IPS DF 6.9 (cell line): ENCODE measurements at places on chromosomes 7 and 10.

DNA sequence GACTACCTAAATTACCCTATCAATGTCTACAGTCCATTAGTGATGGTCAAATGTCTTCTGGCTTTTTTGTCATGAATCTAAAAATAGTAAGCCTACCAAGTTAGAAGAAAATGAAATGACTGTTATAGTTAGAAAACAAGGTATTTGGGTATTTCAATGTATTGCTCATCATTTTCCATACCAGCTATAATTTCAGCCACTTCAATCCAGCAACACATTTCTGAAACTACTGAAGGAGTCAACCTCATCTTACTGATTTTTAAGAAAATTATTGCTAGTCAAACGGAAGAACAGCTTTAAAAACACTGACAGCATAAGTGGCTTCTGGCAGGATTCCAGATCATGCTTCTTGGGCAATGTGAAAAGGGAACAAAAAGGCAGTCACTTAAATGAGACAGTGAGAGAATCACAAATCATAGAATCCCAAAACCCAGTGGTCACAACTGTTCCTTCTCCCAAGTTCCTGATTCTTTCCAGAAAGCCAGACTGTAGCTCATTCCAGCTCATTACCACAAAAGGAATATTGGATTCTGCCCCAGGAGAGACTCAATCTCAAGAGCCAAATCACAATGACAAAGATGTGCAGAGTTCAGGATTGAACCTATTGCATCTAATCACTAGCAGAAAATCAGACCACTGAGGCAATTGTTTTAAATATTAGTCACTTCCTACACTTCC is 61.2 kb upstream of the LRRN3 start:
- DNase-seq, result no peak

DNA sequence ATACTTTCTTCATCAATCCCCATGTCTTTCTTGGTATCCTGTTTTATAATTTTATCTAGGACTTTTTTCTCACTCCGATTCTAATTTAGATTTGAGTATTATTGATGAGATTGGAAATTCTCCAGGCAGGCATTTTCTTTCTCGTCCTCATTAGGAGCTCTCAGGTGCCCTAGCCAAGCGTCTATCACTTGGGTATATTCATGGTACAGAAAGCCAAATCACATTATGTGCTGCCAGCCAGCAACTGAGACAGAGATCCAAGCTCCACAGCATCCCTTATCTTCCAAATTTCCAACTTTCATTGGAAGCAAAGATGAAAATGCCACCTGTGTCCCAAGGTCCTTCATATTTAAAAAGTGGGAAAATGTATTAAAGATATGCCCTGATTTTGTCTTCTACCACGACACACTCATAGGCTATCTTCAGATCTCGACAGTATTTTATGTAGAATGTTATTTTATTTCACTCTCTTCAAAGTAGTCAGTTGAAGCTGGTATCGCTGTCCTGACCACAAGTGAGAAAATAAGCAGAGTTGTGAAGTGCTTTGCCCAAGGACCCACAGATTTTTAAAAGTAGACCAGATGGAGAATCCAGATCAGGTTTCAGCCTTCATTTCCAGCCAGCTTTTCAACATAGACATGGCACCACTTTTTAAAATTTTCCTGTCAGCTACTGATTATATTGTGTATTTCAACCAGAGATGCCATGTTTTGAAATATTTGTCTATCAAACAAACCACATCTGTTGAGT is 773.4 kb downstream of the CNTNAP2 start:
- no peak for DNase-seq

DNA sequence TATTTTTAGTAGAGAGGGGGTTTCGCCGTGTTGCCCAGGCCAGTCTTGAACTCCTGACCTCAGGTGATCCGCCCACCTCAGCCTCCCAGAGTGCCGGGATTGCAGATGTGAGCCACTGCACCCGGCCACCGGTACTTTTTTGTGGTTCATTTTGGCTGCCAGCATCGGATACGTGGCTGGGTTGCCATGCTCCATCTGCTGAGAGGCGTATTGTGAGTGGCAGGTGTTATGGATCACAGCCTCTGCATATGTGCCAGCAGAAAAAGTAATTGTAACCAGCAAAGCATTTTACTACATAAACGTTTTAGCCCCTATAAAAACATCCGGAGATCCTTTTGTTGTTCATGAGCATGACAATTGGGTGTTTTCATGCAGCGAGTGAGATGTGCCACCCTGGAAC is 7.1 kb downstream of the FOXK1 start:
- DNase-seq, result no peak

DNA sequence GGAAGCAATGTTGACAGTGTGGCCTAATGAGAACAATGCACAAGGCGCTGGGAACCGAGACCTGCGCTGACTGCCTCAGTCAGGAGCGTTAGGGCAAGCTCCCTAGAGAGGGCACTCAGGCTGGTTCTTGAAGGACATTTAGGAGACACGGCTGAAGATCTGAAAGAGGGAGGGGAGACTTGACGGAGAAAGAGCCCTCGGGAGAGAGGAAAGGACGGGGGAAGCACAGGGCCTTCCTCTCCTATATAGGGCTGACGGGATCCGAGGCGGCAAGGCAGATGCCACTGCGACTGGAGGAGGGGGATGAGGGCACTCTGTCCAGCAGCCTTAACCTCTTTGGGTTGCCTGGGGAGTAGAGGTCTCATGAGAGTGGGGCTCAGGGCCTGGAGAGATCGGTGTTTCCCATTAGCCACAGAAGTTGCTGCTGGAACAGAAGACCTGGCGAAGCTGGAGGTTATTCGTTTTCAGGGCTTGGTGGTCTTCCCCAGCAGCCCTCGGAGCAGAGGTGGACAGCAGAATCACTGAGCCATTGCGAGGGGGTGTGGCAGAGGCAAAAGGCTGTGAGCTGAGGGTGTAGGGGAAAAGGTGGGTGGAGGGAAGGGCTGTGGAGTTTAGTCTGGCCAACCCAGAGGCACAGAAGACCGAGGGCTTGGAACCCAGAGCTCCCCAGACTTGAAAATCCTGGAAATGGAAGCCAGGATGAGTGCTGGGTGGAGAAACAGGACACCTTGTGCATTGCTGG is 36.0 kb downstream of the CLEC2L start:
- no peak for DNase-seq

- no peak for DNase-seq
Observed at GRCh38 chr10:59099481-59099880, 77.0 kb upstream of the PHYHIPL start.

- peak; percentile 97 for DNase-seq
Observed at GRCh38 chr7:101077303-101078086, 7.8 kb upstream of the TRIM56 start.

DNA sequence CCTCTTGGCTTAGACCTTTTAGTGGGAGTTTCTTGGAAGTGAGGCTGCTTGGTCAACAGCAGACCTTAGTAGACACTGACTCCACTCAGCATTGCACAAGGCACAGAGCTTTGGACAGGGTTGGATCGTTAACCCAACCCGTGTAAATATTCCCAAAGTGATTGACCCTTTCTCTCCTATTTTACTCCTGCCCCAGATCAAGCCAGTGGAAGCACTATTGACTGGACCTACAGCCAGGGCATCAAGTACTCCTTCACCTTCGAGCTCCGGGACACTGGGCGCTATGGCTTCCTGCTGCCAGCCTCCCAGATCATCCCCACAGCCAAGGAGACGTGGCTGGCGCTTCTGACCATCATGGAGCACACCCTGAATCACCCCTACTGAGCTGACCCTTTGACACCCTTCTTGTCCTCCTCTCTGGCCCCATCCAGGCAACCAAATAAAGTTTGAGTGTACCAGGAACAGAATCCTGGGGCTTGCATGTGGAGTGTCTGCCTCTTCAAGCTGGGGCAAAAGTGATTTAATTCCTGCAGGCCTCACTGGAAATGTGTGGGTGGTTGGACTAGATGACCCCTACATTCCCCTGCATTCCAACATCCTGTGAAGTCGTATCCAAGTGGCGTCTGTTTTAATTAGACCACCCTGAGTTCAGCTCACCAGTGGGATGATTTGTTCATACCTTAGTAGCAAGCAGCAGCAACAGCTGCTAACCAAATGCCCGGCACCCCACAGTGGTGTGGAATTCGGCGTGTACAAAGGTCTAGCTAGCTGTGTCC is 7.5 kb downstream of the CPA1 start:
- no peak for DNase-seq

DNA sequence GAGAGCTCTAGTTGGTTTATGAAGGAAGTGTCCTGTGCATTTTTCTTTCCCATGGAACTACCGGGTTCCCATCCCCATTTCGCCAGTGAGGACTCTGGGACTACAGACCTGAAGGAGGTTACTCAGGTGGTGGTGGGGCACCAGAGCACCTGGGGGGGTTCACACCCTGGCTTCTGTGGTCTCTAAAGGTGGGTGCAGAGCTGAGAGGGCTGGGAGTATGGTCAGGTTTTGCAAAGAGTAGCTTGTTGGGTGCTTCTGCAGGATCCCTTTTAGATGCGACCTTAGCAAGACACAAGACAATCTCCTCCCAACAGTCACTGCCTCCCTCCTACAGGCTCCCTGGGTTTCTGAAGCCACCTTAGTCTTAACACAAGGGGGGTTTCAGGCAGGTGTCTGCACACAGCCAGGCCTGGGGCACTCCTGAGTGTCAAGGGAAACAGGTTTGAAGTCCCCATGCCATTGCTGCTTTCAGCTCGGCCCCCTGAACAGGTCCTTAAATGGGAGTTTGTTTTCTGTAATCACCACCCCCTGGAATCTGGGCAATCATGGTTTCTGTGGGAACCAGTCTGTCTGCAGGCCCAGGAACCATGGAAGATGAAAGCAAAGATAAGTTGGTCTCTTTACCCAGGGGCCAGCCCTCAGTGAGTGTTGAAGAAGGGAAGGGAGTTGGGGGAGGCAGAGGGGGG is 9.9 kb upstream of the CXCL12 start:
- DNase-seq, result no peak

GRCh38 chr10:84424731-84425167 is 96.4 kb downstream of the CCSER2 start:
- DNase-seq, result no peak

DNA sequence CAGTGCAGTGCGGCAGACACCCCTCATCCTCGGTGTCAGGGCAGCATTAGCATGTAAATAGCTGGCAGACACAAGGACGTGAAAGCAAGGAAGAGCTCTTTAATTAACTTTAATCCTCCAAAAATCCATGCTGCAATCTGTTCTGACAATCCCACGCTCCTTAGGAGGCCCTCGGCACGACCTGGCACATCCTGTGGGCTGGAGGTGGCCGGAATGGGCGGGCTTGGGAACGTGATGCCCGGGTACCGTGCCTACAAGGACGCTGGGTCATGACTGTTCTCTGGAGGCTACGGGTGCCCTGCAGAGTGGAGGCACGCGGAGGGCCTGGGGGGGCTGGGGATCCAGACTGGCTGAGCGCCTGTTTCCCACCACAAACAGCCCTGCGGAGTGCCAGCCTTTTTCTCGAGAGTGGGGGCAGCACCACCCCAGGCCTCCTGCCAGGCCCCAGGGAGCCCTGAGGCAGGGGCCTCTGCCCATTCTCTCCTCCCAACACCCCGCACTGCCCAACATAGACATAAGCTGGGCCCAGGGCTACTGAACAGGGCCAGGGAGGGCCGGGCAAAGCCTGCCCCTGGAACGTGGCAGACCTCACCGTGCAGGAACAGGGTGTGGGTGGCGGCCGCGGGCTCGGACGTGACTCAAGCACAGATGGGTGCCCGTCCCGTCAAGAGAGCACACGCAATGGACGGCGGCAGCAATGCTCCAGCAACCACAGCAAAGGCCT is 189.3 kb downstream of the MAD1L1 start:
- no peak for DNase-seq

DNA sequence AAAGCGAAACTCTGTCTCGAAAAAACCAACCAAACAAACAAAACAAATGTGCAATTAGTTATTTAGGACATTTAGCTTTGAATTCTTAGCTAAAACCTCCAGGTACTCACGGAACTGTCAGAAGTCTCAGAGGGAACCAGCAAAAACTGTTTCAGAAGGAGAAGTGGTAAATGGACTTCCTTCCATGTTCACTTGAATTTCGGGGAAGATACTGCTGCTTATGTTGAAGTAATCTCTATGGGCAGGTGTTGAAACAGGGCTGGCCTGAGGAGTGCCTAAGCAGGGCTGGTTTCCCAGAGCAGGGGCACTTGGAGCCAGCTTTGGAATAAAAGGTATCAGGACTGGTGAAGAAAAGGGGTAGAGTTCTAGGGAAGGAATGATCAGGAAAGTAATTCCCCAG is 2.4 kb upstream of the EXOC6 start:
- DNase-seq, result no peak

DNA sequence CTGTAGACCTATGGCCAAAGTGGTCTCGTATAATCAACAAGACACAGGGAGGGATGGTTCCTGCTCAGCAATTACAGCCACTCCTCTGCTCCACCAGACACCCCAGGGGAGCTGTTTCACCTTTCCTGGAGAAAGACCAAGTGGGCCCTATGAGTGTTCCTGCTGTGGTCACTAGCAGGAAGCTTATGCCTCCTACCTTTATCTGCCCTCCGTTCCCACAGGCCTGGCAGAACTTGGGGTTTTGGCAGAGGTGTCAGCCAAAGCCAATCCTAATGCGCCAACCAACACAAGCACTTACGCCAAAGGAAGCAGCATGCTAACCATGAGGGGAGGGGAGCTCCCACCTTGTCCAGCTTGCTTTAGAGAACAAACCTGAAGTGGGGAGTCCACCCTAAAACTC is 31.2 kb downstream of the XPNPEP1 start:
- no peak for DNase-seq

DNA sequence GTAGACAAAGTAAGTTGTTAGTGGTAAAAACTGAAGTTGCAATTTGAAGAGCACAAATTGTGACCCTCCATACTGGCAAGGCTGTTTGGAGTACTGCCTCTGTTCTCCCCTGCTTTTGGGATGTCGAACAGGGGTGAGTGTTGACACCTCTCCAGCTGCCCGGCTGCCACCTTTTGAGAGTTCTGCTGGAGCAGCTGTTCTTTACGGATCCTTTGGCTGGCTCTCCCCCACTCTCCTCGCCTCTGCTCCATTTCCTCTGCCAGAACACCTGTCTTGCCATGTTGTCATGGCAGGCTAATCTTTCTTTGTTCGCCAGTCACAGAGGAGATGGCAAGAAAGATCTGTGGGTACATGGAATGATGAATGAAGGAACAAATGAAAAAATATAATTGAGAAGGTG is 34.9 kb downstream of the INSYN2A start:
- DNase-seq, result no peak

DNA sequence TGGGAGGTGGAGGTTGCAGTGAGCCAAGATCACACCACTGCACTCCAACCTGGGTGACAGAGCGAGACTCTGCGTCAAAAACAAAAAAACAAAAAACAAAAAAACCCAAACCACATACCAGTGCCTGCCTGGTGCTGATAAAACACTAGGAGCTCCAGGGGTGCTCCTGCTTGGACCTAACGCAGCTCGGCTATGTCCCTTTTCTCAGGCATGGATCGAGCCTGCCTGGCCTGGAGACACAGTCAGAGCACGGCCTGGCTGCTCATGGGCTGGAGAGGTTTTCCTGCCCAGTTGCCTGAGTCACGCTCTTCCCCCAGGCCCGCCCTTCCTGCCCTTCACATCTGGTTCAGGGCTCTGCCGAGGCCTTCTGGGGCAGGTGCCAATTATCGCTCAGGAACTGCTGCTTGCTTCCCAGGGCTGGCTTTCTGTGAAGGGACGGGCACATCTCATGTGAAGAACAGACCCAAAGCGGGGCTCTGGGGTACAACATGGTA is 12.6 kb upstream of the NPFFR1 start:
- no peak for DNase-seq

GRCh38 chr7:158751751-158752150 is 47.1 kb upstream of the NCAPG2 start:
- DNase-seq, result no peak

- DNase-seq, result no peak
Observed at GRCh38 chr10:103576862-103577261, 83.4 kb downstream of the NEURL1 start.
